ENCODE measurements at places on chromosomes 11 and 22.

DNA sequence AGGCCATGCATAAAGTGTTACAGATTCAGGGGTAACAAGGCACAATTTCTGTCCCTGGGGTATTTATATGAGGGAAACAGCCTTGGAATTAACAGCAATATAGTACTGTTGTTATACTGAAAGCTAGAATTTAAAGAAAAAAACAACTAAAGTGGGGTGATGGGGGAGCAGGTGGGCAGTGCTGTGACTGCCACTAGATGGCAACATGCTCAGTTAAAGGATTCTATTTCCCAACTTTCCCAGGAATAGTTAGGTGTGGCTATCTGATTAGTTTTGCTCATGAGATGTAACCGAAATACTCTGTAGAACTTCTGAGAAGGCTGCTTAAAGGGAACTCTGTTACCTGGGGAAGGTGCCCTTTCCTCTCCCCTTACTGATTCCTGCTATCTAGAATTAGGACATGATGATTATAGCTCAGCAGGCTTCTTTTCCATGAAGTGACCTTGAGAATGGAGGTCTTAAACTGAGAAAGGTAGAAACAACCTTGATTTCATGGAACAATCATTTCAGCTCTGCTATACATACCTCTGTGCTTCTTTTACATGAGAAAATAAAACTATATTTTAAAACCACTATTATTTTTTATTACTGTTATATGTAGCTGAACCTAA, 102.6 kb downstream of the RELT start:
- DNase-seq = no peak

- no peak for DNase-seq
These were observed 11.3 kb upstream of the SLC37A4 start for GRCh38 chr11:119041821-119042514.

- DNase-seq = no peak
These were observed 3900.6 kb upstream of the OR11H1 start for GRCh38 chr22:11627436-11627797.

DNA sequence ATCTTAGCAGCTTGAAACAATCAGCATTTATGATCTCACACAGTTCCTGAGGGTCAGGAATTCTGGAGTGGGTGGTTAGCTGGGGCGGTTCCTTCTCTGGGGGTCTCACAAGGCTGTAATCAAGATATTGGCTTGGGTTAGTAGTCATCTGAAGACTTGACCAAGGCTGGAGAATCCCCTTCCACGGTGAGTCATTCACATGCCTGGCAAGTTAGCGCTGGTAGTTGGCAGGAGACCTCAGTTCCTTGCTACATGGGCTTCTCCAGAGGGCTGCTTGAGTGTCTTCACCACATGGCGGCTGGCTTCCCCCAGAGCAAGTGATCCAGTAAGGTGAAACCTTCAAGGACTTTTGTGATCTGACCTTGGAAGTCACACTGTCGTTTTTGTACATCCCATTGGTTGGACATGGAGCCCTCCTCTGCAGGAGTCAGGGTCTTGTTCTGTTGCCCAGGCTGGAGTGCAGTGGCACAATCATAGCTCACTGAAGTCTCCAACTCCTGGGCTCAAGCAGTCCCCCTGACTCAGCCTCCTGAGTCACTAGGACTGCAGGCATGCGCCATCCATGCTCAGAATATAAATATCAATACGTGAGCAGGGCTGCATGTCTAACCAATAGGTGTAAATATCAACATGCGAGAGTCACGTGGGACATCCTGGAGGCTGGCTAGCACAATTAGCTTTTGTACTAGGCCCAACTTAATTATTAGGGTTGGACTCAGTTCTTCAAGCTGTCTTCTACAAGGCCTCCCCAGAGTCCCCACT, 7.2 kb upstream of the NIPSNAP1 start:
- no peak for DNase-seq

DNA sequence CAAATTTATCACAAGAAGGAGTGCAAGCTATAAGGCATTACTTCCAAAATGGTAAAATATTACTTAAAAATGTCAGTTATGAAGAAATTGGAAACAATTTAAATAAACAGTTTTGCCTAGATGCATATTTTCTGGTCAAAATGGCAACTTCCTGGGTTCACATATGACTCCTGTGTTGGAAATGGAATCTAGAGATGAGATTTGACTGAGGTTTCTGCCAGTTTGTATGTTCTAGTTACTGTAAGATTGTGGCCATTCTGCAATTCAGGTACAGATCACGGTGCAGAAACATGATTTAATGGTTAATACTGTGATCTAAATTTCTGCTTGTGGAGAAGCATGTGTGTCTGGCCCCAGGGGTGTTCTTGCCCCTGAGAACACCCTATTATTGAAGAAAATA, 3.4 kb upstream of the OR4C6 start:
- DNase-seq = no peak

GRCh38 chr11:5178046-5178837, 22.2 kb downstream of the OR51V1 start:
- no peak for DNase-seq

GRCh38 chr11:69791276-69792180, 16.4 kb upstream of the FGF4 start:
- DNase-seq = no peak

- no peak for DNase-seq
These were observed 7.5 kb downstream of the CFL1 start for GRCh38 chr11:65850217-65851082.

DNA sequence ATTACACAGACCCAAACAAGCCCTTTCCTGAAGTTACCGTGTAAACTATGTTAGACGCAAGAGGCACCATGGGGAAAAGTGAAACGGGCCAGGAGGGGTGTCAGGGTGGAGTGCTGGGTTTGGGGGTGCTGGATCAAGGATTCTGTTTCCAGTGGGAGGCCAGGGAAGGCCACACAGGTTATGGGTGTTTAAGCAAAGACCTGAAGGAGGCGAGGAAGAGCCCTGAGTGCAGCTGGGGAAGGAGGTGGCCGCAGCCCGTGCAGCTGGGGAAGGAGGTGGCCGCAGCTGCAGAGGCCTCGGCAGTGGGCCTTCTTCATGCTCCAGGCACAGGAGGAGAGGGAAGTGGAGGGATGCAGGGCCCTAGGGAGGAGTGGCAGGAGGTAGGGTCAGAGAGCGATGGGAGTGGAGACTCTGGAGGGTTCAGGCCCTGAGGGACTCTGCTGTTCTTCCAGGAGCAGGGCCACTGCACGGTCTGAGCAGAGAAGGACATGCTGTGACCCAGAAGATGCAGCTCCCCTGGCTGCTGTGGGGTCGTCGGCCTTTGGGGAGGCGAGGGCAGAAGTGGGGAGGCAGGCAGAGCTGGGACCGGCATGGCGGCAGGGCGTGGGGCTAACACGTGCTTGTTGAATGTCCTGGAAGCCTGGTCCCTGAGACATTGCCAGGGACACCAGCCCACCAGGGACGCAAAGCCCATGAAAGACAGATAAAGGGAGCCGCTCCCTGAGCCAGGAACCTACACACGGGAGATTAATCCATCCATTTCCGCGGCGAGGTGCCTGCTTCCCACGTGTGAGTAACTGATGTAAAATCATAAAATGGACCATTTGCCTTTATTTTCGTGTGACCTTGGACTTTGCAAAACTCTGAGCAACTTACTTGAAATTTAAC, 1049.1 kb downstream of the BRD1 start:
- DNase-seq = no peak

GRCh38 chr11:132610216-132610615, 922.1 kb downstream of the OPCML start:
- DNase-seq = no peak

DNA sequence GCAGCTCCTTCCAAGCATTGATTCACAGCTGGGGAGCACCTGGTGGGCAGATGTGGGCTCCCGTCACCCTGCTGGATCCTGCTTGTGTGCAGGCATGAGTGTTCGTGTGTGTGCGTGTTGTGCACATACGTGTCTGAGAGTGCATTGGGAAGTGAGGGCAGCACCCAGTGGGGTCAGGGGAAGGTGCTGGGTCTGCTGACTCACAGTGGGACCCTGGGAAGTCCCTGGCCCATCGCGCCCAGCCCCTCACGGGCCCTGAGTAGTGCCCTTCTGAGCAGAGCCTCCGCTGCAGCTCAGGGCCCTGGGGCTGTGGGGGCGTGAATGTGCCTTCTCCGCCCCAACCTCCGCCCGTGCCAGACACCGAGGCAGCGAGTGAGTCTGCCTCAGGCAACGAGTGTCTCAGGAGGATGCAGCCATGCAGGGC, 36.8 kb downstream of the WNT11 start:
- no peak for DNase-seq

DNA sequence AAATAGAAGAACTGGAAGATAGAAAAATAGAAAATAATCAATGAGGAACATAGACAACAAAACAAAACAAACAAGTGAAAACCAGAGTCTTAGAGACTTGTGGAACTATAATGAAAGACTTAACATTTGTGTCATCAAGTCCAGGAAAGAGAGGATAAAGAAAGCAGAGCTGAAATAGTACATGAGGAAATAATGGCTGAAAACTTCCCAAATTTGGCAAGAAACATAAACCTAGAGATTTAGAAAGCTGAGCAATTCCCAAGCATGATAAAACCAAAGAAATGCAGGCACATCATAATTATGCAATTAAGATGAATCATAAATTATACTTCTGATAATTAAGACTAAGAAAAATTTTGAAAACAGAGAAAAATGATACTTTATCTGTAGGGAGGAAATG, 614.5 kb downstream of the ETS1 start:
- DNase-seq = no peak

- DNase-seq = no peak
These were observed 30.4 kb downstream of the SLC22A12 start for GRCh38 chr11:64621283-64622019.

- DNase-seq = no peak
These were observed 56.0 kb downstream of the GLYATL2 start for GRCh38 chr11:58788355-58789023.

GRCh38 chr22:30564761-30565119, 9.7 kb downstream of the GAL3ST1 start:
- no peak for DNase-seq

DNA sequence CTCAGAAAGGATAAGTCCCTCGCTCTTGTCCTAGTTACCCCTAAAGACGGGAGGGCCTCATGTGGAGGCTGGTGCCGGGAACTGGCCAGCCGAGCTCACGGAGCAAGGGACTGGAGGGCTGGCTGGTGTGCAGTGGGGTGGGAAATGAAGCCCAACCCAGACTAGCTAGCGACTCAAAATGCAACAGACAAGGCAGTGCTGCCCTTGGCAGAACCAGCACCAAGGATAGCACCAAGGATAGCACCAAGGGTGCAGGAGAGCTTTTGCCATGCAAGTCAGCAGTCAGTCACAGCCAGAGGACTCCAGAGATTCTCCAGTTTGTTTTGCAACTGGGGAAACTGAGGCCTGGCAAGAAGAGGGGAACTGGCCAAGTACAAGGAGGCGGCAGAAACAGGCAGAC, 6.5 kb upstream of the BATF2 start:
- DNase-seq = no peak

DNA sequence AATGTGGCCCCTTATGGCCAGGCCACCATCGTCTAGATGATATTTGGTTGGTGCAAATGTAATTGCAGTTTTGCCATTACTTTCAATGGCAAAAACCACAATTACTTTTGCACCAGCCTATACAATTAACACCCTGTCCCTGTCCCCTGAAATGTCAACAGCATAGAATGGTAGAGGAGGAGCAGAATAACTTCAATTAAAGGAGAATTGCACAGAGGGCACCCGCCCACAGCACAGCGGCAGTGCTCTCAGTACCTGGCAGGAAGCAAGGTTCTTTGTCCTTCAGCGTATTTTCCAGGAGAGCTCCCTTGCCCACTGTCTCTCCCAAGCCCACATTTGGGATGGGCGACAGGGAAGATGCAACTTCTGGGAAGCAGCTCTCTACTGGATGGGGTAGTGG, 115.3 kb downstream of the TRIM29 start:
- DNase-seq = no peak

DNA sequence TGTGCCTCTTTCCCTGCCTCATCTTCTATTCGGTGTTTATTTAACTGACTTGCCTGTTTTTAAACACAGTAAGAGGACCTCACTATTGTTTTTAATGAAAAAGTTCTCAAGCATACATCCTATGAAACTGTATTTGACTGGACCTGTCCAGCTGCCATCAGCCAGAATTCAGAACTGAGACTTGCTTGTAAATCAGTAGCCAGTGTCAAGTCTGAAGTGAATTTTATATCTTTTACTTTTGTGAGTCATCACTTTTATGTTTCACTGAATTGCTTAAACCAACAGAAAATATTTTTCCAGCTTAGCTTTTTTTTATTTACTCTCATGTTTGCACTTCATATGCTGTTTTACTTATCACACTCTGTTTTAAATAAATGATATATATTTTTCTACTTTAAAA, 88.3 kb downstream of the LUZP2 start:
- no peak for DNase-seq

DNA sequence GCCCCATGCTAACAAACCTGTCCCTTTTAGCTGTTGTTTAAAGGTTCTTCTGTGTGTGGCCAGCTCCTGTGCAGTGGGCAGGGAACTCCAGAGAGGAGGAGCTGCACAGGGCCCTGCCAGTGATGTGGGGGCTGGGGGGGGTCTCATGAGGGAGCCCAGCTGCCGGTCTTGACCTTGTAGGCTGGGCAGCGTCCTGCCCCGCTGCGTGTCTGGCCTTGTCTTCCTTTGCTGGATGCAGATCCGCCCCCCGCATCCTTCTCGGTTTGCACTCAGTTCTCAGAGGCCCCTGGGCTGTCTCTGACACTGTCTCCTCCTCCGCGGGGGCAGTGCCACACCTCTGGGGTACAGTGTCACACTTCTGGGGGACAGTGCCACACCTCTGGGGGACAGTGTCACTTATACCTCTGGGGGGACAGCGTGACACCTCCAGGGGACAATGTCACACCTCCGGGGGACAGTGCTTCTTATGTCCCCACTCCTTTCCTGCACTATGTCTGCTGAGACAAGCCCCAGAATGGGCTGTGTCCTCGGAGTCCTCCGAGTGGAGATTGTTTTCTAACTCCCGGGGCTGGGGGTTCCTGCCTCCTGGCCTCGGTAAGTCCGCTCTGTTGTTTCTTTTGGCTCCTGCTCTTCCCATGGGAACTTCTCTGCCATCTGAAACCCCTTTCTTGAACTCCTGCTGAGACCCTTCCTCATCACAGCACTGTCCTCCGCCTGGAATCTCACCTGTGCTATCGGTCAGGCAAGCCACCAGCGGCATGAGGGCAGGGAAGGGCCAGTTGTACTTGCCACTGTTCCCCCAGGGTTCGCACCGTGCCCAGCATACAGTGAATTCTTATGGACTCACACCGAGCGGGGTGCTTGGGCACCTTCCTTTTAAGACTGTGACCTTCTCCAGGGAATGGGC, 788.3 kb downstream of the TBC1D22A start:
- DNase-seq = no peak

DNA sequence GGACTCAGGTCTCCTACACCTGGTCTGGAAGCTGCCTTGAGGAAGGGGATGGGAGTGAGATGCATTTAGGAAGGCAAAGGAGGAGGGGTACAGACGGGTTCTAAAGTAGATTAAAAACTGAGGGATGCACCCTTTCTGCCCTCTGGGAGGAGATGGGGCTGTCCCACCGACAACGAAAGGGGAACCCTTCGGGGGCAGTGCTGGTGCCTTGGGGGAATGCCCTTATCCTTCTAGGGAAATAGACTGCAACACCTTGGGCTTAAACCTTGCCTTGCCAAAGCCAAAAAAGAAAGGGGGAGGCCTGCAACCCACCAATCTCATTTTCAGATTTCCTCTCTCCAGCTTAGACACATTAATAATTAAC, 89.8 kb downstream of the PLEKHA7 start:
- DNase-seq = no peak

- no peak for DNase-seq
These were observed 160.3 kb upstream of the TMEM45B start for GRCh38 chr11:129655247-129655832.

GRCh38 chr22:19292458-19293230, 1.1 kb upstream of the CLTCL1 start:
- no peak for DNase-seq

All from cortex of kidney (tissue), 1 donor.